ENCODE measurements at places on chromosomes 1 and 21. TPM values are rescaled to one million over a fixed set of nuclear protein-coding genes. Genes with fewer than 3 reads are reported as not detected.

Gene CCDC27
- not detected for total RNA-seq

Gene AGPAT3
- total RNA-seq = 66.9 TPM

Gene NTNG1
- not detected for total RNA-seq

Gene EEIG2
- 32.3 TPM for total RNA-seq

Gene EPHA2
- 51.0 TPM for total RNA-seq

Gene CACHD1
- total RNA-seq = 0.34 TPM

Gene PERM1
- not detected for total RNA-seq

Gene PRRX1
- total RNA-seq = 1.2 TPM

DNA sequence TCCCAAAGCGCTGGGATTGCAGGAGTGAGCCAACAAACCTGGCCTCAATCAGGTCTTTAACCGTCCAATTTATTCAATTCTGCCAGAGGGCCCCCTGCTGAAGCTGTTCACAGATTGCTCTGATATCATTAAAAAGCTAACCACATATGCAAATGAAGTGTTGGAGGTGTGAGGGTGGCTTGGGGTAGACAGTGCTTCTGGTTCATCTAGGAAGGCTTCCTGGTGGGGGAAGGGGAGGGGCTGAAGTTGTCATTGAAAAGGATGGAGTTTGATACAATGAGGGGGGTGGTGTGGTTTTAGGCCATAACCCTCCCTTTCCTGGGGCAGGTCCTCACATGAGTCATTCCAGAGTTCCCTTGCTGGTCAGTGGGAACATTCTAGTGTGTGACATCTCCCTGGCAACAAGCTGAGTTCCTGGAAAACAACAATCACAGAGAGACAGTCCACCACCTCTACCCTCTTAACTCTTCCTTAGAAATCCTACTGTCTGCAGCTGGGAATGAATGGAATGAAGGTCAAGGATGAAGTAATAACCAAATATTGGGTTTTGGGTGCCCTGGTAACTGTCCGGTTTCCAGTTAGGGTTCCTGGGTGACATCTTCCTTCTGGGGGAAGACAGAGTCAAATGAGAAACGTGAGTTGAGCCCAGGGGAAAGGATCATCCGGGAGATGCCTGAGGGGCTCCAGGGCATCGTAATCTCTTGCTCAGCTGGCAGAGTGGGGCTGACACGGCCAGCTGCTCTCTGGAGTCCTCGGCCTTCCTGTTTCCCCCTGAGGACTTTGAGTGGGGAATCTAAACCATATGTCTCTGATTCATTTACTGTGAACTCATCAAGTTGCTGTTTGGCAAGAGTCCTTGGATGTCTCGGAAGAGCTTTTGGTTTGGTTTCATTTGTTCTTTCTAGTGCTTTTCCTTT lies 32.2 kb downstream of the BATF3 start:
- peak; percentile 91 for DNase-seq

GRCh38 chr1:153494976-153495535 lies 34.6 kb upstream of the S100A7 start:
- DNase-seq = peak; percentile 49

DNA sequence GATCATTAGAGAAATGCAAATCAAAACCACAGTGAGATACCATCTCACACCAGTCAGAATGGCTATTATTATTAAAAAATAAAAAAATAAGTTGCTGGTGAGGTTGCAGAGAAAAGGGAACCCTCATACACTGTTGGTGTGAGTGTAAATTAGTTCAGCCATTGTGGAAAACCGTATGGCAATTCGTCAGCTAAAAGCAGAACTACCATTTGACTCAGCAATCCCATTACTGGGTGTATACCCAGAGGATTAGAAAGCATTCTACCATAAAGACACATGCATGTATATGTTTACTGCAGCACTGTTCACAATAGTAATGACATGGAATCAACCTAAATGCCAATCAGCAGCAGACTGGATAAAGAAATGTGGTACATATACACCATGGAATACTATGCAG lies 42.2 kb downstream of the GIPC2 start:
- DNase-seq = no peak

DNA sequence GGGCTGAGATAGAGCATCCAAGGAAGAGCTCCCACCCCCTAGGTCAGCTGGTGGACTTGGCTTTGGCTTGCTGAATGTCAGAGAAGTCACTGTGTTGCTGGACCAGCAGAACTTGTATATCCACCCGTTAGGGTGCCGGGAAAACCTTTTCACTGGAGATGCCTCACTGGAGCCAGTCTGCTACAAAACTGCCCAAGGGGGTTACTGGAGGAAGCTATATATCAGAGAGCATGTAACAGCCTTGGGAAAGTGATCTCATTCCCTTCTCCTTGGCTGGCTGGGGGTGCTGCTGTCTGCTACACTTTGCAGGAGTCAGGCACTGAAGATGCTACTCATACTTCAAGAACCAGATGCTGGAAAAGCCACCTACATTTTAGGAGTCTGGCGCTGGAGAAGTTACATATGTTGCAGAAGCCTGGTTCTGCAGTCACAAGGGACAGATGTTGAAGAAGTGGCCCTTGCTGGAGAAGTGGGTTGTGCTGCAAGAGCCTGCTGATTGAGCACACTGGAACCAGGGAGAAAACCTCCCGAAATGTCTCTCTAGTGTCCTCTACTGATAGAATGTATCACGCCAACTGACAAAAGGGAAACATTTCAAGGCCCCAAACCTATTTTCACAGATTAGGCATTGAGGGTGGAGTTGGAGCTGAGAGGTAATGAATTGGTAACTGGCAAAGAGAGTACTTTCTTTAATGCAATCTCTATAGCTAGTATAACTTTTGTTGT lies 250.6 kb downstream of the SPATA17 start:
- no peak for DNase-seq

DNA sequence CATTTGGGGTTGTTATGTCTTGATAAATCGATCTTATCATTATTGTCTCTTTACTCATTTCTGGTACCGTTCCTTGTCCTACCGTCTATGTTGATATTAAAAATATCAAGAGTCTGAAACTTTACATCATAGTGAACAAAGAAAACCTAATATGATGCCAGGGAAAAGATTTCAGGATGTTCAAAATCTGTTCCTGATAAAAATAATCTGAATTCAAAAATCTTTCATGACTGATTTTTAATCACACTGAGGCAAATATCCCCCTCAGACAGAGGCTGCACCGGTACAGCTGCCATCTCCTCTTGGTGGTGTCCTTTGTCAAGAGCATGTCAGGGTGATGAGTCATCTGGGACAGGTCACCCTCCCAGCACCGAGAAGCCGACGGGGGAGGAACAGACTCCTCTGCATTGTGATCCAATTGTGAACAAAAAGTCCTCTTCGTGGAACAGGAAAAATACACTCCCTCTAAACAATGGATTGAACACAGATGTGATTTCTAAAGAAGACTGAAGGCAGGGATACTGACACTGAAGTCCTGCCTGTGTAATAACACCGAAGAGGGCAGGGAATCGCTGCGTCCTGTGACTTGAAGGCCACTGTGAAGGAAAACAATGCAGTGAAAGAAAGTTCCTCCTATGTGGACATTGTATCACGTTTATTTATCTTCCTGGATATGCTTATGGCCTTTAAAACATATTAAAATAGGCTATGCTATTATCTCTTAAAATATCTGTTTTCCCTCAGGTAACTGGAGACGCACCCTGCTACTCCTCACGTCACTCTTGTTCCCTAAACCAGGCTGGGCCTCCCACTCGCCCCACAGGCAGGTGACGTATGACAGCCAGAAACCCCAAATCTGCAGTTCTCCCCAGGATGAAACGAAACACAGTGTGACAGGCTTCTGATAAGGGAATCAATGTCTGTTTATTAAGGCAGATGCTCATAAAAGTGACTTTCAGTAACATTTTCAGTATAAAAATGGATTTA lies 4.3 kb upstream of the SPATC1L start:
- DNase-seq = peak; percentile 89

DNA sequence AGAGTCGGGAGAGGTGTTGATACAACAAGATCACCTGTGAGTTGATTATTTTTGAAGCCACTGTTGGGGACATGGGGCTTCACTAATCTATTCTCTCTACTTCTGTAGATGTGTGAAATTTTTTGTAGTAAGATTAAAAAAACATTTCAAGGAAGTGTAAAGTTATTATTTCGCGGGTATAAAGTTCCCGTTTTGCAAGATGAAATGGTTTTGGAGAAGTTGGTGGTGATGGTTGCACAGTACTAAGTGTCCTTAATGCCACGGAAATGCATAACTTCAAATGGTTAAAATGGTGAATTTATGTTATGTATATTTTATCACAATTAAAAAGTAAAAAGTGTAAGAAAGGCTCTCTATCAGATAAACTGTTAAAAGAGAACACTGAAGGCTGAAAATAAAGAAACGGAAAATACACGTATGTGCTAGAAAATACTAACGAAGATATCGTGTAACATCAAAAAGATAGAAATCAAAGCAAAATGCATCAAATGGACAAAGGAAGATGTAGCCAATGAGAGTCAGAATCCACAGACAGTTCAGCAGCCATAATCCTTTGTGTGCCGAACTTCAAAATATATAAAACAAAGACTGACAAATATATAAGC lies 2.9 kb upstream of the ITGB2 start:
- DNase-seq = no peak

DNA sequence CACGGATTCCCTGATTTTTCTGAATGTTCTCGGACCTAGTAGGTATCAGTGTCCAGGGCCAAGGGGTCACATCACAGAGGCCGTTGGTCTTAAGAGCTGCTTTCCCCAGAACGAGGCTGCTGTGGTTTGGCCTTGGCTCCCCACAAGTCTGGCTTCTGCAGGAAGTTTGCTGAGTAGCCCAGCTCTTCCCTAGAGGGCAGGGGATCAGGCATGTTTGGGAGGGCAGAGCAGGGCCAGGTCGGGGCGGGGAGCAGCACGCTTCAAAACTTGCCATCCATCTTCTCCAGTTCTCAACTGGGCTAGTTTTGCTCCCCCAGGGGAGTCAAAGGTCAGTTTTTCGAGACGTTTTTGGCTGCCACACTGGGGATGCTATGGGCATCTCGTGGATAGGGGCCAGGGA lies 37.0 kb downstream of the MAN1C1 start:
- DNase-seq = no peak

DNA sequence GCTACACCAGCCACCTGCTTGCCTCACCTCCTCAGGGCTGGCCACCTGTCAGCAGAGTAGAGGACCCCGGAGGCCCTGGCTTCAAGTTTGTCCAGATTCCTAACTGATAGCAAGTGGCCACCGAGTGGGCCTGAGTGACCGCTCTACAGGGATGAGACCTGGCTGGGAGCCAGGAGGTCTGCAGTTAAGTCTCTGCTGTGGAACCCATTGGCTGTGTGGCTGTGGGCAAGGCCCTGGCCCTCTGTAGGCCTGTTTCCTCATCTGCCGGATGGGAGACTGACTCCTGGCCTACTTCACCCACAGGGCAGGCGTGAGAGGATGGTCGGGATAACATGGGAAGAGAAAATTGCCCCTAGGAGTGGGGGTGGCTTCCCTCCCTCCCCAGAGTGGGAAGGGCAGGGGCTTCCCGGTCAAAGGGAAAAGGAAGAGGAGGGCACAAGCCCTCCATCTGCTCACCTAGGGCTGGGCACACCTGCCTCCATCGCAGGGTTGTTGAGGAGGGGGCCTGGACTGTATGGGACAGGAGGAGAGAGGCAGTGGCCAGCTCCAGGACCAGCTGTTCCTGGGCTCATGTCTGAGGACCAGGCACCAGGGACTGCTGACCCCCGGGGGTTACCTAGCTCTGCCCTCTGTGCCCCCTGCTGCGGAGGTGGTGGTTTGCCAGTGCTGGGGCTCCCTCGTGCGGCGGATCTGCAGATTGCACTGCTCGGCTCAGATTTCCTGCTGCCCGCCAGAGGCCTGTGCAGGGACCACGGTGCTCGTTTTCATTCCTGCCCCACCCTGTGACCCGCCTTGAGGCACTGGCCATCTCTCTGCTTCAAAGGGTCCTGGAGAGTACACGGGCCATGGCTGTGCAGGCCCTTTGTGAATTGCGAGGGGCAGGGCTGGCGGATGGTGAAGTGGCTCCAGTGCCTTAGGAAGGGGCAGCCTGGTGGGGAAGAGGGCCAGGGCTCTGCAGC lies 9.1 kb upstream of the MTFR1L start:
- DNase-seq = peak; percentile 55

GRCh38 chr1:171457412-171457811 lies 27.9 kb upstream of the PRRC2C start:
- no peak for DNase-seq

DNA sequence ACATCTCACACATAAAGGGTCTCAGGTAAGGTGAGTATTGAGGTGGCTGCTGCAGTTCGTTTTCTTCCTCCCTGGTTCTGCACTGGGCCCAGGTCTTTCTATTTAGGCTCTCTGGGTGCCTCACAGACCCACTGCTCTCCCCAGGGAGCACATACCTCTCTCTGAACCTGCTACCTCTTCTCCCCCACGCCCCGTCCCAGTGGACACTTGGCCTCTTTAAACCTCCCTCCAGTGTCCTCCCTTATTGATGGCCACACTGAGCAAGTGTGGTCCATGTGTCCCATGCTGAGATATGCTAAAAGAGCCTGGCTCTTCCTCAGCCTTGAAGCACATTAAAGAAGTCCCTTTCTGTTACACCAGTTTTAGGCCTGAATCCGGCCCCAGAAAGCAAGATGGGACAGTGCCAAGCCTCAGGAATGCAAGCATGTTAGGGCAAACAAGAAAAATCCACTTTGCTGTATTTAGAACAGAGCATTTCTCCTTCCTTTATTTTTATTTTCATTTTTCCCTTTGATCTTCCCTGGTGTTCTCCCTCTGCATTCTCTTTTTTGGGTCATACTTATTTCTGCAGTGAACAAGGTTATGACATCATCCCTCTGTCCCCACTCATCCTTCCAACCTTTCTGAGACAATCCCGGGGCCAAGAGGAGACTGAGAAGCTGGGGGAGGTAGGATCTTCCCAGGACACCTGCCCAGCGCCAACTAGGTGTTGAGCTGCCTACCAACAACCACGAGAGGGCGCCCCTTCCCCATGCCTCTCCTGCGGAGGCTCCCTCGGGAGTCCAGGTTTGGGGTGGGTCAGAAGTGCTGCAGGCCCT lies 5.0 kb upstream of the CHI3L2 start:
- peak; percentile 47 for DNase-seq

DNA sequence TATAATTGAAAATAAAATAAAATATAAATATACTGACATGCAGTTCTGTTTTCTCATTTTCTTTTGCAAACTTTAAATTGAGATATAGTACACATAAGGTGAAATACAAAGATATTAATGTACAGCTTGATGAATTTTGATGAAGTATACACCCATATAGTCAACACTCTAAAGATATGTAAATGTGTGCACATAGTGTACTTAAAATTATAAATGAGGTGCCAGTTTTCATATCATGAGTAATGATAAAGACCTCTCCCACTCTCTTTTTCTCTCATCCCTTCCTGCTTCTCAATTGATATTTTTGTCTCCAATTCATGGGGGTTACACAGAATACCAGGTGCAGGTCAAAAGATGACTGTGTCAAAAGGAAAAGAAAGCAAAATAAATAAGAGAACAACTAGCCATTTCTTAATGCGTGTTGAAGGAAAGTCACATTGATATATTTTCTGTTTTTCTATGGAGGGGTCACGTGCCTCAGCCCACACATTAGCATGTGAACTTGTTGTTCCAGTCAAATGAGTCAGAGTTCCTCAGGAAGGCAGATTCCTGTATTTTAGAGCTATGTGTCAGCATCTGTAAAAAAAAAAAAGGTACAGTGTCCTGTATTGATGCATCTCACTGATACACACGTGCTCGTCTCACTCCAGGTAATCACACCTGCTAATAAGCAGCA lies 64.3 kb upstream of the HOOK1 start:
- peak; percentile 44 for DNase-seq

Measured in SJSA1 (cell line).